Stimulated activated CD4-positive, alpha-beta T cell treated with anti-CD3 and anti-CD28 coated beads, Interleukin-2, amount 100 ng/mL, for 4 hours (primary cell): ENCODE measurements at places on chromosomes 6 and 20.

GRCh38 chr6:122289762-122290539, 109.5 kb upstream of the HSF2 start:
- DNase-seq, result no peak

- no peak for DNase-seq
Measured at GRCh38 chr6:170267688-170268087, 23.2 kb downstream of the DLL1 start.

DNA sequence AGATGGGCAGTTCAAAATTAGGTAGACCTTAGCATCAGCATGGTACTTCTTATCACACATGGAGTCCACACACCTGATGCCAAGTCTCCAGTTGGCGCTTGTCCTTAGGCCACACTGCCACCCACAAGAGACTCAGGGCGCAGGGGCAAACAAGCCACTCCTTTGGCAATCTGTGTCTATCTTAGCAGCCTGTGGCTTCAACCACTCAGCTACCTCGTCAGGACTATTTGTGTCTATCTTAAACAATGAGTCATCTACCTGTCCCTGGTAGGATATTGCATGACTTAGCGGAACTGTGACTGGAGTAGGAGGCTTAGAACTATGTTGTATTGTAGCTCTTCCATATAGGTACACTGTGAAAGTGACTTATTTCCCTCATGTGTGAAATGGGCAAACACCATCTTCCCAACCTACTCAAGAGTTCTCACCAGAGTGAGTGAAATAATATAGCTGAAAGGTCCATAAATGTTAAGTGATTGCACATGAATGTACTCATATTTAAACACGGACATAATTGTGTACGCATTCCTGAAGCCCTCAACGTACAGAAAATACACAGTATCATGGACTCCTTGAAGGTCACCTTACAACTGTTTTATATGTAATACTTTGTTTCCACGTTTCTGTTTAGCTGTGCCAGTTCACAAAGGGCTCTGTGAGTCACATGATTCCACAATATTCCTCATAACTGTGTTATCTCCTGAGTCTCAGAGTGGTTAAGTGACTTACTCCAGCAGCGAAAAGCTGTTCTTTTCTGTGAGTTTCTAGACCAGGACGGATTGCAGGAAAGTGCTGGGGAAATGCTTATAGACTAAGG, 1.6 kb downstream of the TRIM27 start:
- DNase-seq, result peak; percentile 35

DNA sequence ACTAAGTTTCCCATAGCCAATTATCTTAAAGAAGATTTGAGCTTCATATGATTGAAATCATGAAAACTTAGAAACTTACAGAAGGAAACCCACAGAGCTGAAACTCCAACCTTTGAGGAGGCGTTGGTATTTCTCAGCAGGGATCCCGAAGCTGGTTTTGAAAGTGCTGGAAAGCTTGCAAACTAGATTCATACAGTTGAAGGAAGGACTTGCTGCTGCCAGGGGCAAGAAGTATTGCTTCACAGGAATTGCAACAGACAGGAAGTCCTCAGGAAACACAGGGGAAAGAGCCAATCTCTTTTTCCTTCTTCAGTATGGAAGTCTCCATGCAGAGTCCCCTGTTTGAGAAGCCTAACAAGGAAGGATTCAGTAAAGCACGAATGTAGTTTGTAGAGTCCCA, 419.7 kb downstream of the CD109 start:
- DNase-seq, result no peak

- DNase-seq, result no peak
Measured at GRCh38 chr6:154343473-154344308, 12.9 kb downstream of the IPCEF1 start.

- DNase-seq, result no peak
Measured at GRCh38 chr6:169577974-169578373, 123.9 kb downstream of the WDR27 start.

DNA sequence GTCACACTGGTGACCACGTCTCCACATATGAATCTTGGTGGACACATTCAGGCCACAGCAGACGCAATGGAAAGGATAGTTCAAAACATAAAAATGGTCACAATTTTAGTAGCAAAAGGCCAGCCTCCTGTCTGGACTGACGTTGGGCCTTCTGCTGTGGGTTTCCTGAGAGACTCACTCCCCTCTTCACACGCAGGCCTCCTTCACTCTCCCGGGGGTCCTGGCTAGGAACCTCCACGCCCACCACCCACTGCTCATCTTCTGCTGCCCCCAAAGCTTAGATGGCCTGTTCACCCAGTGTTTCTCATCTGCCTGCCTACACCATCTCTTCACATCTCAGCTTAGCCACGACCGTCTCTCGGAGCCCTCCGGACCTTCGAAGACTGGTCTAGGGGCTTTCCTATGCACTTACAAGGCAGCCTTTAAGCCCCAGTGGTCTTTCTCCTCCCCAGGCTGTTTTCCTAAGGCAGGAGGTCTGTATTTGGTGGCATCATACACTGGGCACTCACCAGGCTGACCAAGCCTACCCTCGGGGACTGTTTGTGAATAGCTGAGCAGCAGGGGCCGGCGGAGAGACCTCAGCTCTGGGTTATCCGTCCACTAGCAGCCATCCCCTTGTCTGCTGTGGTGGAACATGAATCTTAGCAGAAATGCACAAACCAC, 46.6 kb upstream of the AFDN start:
- DNase-seq, result no peak

GRCh38 chr6:75932067-75932466, 140.4 kb downstream of the IMPG1 start:
- DNase-seq, result no peak

DNA sequence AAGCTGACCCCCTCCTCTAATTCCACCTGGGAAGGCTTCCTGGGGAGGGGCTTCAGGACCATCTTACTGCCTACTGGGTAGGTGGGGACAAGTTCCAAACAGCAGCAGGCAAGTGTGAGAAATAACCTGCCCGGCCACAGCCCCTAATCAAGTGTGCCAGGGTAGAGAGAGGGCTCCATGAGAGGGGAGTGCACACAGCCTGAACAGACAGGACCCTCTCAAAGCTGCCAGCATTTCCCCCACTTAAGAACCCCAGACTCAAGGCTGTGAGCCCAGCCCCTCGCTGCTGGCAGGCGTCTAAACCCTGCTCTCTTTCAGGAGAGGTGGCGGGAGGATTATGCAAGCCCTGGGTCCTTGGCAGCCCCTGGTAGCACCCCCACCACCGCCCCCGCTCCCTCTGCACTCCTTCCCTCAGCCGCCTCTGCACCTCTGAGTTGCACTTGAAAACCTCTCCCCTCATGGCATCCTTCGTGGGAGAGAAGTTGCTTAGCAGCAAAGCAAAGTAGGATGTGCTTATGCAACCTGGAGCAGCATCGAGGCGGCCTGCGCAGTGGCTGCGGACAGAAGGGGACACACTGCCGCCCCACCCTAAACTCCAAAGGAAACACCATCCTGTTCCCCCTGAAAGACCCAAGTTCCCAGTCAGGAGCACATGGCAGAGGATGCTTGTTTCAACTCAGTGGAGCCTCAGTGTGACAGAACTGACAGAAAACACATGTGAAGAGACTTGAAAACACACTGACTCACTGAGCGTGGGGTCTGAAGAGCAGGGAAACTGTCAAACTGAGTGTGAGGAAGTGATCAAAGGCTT, 10.5 kb downstream of the DDRGK1 start:
- DNase-seq, result no peak

DNA sequence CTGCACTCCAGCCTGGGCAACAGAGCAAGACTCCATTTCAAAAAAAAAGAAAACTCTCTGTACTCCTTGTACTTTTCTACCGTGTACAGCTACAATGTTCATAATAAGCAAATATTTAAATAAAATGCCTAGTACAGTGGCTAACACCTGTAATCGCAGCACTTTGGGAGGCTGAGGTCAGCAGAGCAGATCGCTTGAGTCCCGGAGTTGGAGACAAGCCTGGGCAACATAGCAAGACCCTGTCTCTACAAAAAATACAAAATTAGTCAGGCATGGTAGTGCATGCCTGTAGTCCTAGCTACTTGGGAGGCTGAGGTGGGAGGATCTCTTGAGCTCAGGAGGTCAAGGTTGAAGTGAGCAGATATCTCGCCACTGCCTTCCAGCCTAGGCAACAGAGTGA, 5.7 kb downstream of the NAPB start:
- no peak for DNase-seq

GRCh38 chr6:71523548-71523947, 234.9 kb downstream of the OGFRL1 start:
- DNase-seq, result no peak

DNA sequence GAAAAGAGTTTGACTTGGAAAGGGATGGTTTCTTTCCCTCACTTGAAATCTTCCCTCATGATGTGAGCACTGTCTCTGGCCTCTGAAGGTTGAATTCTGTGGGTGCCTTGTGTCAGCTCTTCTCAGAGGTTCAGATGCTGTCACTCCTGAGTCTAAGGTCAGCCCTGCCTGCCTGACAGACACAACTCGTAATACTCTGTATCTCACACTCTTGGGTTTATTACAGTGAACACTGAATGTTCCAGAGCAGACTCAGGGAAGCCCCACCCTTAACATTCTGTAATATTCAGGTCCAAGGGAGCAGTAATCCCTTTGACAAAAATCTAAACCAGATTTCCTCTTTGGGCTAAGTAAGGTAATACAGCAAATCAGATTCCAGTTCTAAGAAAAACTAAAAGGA, 837.8 kb downstream of the QKI start:
- DNase-seq, result no peak

DNA sequence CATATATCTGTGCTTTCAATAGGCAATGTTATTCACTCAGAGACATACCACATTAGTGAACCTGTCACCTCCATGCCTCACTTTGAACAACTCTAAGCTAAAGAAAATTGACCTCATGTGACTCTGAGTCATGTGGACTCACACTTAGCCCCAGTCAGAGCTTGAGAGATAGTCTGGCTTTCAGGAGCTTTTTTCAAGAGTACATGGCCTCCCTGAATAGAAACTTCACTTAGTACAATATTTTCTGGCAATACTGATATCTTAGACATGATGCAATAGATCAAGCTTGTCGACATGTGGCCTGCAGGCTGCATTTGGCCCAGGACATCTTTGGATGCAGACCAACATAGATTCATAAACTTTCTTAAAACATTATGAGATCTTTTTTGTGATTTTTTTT, 8.5 kb downstream of the SPTLC3 start:
- DNase-seq, result no peak

DNA sequence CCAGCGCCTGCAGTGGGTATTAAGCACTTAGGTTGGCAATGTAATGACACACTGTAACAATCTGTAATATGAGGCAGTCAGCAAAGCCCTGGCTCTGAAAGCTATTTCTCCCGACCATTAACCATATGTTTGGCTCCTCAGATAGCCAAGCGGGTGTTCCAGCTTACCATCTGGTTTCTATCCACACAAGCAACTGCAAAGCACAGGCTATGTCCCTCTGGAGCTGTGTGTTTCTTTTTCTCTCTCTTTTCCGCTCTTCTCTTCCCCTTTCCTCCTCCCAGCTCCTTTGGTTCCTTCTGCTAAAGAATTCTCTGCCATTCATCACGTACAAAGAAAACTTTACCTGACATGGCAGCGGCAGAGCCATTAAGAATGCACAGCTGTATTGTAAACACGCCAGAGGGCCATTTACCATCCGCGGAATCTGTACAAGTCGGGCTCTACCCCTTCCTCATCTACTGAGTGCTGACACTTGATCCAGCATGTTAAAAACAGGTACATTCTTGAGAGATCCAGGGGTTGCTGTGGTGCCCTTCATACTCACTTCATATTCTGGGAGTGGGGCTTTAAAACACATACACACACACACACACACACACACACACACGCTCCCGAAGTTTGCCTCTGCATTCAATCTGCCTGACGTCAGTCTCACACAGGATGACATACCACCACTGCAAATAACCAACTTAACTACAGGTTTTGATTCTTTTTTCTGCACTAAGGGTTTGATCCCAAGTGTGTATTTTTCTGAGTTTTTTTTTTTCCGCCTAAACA, 77.2 kb downstream of the BACH2 start:
- DNase-seq, result no peak

DNA sequence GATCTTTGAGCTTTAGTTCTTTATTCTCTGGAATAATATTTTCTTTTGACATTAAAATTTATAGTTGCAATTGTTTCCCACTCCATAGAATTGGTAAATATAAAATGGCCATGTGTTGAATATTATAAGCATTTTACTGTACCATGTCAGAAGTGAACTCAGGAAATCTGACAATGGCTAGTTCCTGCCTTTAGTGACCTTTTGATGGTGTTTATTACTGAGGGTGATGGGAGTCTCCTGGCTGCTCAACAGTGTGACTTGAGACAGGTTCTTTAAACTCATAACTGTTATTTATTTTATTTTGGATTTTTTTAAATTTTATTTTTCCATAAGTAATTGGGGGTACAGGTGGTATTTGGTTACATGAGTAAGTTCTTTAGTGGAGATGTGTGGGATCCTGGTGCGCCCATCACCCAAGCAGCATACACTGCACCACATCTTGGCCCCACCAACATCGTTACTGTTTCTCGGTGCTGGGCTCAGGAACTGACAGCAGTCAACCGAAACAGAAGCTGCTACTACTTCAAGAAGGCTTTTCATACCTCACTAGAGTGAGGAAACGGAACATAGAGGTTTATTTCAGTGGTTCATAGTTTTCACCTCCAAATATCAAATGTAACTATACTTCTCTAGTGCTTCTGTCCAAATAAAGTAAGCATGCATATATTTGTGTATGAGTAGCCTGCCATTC, 90.4 kb downstream of the PLEKHG1 start:
- DNase-seq, result no peak

DNA sequence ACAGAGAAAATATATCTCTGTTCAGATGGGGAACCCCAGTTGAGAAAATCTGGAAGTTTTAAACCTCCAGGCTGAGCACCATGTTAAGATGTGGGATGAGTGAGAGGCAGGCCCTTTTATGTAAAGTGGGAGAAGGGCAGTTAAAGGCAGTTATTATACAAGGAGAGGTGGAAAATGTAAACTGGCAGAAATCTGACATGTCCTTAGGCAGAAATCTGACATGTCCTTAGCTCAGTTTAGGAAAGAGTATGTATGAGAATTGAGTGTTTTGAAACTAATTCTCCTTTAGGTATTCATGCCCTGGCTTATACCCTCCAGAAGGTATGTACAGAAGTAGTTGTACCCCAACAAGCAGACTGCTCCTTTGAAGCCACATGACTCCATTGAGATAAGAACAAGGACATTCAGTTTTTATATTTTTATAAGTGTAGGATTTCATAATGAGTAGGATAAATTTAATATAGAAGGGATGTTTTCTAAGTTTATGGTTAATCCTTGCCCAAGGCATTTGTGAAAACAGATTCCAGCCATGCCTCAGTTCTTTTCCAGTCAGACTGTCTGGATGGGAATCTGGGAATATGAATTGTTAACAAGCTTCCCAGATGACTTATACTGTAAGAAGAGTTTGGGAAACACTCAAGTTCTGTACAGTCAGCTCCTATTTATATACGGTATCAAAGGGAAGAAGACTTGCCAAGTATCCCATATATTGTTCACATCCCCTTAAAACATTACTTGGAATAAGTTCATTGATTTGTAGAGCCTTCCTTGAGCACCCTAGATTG, 87.7 kb downstream of the SCAND1 start:
- no peak for DNase-seq

- DNase-seq, result no peak
Measured at GRCh38 chr6:27616328-27617045, 143.6 kb upstream of the ZNF184 start.

- DNase-seq, result no peak
Measured at GRCh38 chr20:10963717-10964266, 290.0 kb upstream of the JAG1 start.
